Daoy (cell line): ENCODE measurements at places on chromosomes 7 and 10.
A peak's percentile ranks its signal among the peaks of the same experiment; 100 is the strongest.

DNA sequence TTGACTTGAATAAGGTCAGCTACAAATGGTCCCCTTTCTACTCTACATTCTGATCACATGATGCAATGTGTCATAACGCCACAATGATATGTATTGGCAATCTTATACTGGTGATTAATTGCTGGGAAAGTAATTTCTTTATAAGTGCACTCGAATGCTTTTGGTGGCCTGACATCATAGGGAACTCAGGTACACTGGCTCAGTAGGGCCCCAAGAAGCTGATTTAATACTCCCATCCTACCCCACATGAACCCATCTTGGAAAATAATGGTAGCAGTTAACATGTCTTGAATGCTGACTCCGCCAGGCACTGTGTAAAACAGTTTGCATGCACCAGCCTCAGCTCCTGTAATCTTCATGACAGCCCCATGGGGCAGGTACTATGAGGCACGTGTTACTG is 186.9 kb downstream of the SNX10 start:
- no peak for DNase-seq

GRCh38 chr7:46279290-46279689 is 358.2 kb upstream of the IGFBP3 start:
- no peak for DNase-seq

GRCh38 chr7:152523916-152524315 is 88.1 kb upstream of the KMT2C start:
- DNase-seq, result no peak

GRCh38 chr10:46525824-46526681 is 30.4 kb downstream of the GPRIN2 start:
- DNase-seq, result no peak

DNA sequence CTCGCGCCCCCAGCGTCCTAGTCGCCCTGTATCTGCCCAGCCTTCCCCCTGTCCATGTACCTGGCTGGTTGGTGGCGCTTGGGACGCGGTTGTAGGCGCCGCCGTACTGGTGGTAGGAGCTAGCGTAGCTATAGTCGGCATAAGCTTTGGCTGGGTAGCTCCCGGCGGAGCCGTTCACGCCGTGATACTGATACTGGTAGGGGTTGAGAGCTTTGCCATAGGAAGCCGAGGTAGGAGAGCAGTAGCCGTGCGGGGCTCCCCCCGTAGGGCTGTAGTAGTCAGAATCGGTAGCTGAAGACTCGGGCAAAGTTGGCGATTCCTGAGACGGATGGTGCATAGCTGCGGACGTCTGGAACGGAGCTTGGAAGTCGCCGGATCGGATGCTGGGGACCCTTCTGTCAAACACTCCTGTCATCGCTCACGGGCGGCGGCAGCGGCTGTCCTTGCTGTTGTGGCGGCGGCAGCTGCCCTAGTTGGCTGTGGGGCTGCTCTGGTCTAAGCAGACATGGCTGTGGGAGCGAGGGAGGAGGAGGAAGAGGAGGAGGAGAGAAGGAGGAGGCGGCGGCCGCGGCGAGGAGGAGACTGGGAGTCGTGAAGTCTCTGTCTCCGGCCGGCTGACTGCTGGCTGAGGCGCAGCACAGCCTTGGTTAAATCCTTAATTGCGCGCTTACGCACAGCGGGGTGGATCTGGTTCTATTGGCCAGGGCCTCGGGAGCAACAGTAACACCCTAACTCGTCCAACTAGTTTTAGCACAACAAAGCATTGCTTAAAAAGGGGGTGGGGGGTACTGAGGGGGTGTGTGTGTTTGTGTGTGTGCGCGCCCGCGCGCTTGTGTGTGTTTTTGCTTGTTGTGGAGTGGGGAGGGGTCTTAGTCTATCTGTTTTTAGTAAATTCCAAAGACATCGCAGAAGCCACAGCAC is at the start of gene DLX5:
DLX5 (minus strand) TSS at position 623 of the 921 bp plus-strand sequence; CDS start at position 415, 208 bp downstream.
- DNase-seq, result peak; percentile 78

GRCh38 chr7:44150466-44150832 is 9.3 kb upstream of the MYL7 start:
- DNase-seq, result no peak

- peak; percentile 8 for DNase-seq
These were observed 236.0 kb downstream of the SEMA3D start for GRCh38 chr7:84950836-84951235.

DNA sequence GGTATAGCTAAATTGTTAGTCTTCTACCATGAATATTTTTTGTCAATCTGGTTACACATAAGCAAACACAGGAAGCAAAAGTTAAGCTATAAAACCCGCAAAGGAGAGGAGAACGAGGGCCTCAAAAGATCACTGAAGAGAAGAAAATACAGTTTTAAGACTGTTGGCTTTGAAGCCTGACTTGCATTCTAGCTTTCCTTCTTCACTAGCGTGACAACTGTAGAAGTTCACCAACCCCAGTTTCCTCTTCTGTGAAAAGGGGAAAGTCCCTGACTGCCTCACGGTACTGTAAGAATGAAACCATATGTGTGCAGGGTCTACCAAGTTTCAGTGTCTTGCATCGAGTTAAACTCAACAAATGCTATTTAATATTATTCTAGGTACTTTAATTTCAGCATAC is 7.5 kb upstream of the LRRN3 start:
- DNase-seq, result peak; percentile 88

DNA sequence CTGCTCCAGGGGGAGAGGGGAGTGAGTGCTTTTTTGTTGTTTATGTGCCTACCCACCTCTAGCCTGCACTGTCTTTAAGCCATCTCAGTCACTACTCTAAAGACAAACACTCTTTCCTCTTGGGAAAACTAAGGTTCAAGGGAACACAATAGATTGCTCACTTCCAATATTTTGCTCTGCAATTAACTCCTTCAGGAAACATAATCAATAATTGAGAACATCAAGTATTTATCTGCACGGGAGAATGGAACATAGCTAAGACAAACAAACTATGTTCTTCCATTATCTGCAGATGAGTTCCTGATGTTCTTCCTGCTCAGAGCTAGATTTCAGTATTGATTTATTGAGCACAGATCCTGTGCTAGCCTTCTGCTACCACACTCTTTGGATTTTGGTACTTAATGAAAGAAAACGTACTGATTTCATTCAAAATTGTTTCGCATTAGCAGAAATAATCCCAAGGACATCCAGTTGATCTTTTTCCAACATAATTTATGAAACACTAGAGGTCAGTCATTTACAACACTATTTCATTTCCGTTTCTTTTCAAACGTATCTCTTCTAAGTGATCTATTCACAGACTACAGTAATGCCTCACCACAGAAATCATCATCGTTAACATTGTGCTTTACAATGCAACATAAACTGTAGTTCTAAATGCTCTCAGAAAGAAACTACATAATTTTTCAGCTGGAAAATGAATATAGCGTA is 8.3 kb downstream of the NEBL start:
- DNase-seq, result no peak
